Left lung (tissue), 14 donors: ENCODE measurements at places on chromosomes 3 and 15. TPM values are rescaled to one million over a fixed set of nuclear protein-coding genes. Genes with fewer than 3 reads are reported as not detected.

- DNase-seq = no peak
Measured at GRCh38 chr15:79027532-79028410, 62.8 kb downstream of the RASGRF1 start.

- DNase-seq = peak; percentile 32
Measured at GRCh38 chr3:125262161-125262560, 49.6 kb upstream of the SLC12A8 start.

- no peak for DNase-seq
Measured at GRCh38 chr3:144586382-144586781, 614.8 kb downstream of the DIPK2A start.

SLC24A5 gene
- 0.47 TPM for polyA plus RNA-seq

GRCh38 chr15:57038496-57038895 lies 120.1 kb downstream of the TCF12 start:
- DNase-seq = no peak

ARRDC4 gene
- polyA plus RNA-seq = 19.5 TPM

- no peak for DNase-seq
Measured at GRCh38 chr15:62469478-62469873, 304.4 kb upstream of the C2CD4B start.

MESP1 gene
- 0.37 TPM for polyA plus RNA-seq

GRCh38 chr15:66399276-66399675 lies 12.6 kb downstream of the MAP2K1 start:
- no peak for DNase-seq

NANOGP8 gene
- polyA plus RNA-seq = not detected

SERINC4 gene
- polyA plus RNA-seq = not detected

TICRR gene
- polyA plus RNA-seq = 11.0 TPM

DNA sequence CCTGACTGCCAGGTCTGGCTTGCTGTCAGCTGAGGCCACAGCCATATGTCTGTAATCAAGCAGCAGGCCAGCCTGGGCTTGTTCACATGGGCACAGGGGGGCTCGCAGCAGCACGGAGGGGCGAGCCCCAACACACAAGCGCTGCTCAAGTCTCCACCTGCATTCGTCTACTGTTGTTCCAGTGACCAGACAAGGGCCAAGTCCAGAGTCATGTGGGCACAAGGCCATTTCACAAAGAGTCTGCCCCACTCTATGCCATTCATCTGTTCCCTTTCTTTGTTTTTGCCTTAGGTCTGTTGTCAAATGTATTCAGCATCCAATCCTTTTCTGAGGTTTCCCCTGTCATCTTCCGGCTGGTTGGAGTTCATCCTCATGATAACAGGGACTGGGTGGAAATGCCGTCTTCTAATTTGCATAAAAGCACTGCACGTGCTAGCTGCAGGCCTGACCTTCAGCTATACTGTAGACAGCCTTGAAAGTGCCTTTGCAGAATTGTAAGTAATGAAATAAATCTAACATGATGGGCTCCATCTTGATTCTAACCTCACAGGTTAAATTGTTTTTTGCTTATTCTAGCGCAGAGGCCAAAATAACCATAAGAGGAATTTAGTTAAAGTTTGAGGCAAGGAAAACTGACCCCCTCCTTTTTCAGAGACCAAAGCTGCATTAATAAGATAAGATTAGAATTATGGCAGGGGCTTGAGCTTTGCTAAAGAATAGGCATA lies 28.6 kb upstream of the KBTBD12 start:
- no peak for DNase-seq

DNA sequence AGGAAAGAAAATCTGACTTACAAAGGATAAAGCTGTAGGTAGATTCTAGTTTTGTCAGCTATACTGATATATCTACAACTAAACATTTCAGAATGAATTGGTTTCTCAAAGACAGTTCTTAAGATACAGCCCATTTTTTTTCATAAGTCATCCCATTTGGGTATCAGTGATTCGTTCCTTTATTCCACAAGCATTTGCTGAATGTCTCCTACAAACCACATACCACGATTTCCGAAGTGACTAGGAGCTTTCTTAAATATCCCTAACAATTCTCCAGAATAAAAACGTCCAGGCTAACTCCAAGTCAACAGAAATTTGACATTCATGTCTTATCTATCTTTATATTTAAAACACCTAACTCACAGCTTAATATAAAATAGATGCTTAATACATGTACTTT lies 59.8 kb downstream of the TP53BP1 start:
- no peak for DNase-seq

GRCh38 chr3:150787741-150788370 lies 24.9 kb upstream of the SIAH2 start:
- peak; percentile 88 for DNase-seq

MFAP1 gene
- 48.5 TPM for polyA plus RNA-seq

DNA sequence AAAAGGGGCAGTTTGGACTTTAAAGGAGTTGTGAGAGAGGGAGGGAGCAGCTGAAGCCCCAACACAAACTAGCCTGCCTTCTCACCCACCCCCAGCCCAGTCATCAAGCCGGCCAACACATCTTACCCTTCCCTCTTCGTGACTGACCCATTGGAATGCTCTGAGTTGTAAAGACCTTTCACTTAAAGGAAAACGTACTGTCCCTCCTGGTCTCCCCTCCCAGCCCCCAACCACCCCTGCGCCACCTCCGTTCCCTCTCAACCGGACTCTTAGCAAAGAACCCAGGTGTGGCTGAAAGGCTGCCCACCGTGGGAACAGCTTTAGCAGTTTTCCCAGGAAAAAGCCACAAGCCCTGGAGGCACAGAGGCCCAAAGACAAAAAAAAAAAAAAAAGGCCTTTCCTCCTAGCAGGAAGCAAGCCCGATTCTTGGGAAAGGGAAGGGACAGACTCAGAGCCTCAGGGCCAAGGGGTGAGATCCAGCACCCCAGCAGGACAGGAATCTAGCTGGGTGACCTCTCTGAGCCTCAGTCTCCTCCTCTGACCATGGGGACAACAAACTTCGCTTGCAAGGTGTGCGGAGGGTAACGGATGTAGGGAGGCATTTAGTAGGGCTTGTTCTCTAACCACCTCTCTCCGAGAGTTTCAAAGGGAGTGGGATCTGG lies 2.4 kb downstream of the CYP11A1 start:
- DNase-seq = no peak

BCL2A1 gene
- polyA plus RNA-seq = 0.93 TPM

HIGD2B gene
- not detected for polyA plus RNA-seq

LRRN1 gene
- polyA plus RNA-seq = 26.9 TPM

GRCh38 chr15:62087671-62088352 lies 21.0 kb downstream of the C2CD4A start:
- no peak for DNase-seq

DNA sequence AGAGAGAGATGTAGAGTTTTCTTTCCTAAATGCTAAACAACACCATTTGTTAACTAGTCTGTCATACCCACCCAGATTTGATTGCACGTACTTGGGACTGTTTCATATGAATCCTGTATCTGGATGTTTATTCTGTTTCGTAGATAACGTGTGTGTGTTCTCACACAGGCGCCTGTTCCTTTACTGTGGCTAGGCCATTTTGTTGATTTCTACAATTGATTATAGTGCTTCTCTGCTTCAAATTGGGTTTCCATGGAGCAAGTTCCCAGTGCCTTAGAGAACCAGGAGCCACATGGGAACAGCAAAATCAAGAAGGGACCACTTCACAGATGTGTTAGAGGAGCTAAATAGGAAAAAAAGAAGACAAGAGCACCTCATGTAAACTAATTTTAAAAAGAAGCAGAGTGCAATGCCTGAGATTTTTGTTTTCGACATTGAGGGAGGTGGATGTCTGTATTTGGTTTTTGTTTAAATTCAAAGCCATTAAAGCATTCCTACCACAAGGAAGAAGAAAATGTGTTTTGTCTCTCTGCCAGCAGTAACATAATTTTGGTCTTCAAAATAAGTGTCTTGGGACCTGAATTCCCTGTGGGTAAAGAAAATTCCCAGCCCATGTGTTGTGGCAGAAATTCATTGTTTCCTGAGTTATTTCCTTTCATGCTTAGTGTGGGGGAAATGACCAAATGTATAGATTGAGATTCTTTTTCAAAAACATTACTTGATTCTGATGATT lies 424.0 kb upstream of the C2CD4B start:
- DNase-seq = no peak

- DNase-seq = no peak
Measured at GRCh38 chr3:158617982-158618875, 26.1 kb upstream of the GFM1 start.

REC114 gene
- polyA plus RNA-seq = 0.24 TPM

DNA sequence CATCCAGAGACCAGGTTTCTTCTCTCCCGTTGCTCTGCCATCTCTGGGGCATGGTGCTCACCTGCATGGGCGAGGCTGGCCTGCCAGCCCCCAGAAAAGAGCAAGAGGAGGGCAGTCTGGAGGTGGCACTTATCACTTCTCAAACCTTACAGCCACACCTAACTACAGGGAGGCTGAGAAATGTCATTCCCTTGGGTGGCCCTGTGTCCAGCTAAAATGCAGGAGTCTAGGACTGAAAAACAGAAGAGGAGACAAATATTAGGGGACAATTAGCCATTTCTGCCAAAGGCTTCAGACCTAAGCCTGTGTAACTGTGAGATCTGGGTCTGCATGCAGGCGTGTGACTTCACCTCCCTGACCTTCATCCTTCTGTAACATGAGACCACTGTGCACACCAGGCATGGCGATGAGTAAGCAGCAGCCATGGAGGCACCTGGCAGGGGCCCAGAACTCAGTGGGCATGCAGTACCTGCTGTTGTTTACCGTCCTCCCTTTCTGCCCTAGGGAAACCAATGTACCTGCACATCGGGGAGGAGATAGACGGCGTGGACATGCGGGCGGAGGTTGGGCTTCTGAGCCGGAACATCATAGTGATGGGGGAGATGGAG lies 83.4 kb downstream of the MESD start:
- no peak for DNase-seq

SEMA5B gene
- polyA plus RNA-seq = 7.6 TPM

MESP2 gene
- polyA plus RNA-seq = not detected

DNA sequence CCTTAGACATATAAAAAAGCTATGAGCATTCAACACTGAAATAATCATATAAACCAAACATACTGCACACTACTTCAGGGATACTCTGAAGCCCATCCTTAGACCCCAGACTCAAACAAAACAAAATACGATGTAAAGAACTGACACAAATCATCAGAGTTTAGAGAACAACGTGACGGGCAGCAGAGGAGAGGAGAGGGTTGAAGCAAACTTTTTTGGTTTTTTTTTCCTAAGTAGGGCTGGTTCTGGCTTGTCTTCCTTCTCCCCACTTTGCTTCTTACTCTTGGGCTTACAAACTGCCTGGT lies 34.7 kb downstream of the GAP43 start:
- no peak for DNase-seq

- DNase-seq = no peak
Measured at GRCh38 chr3:36372534-36372935, 7.8 kb upstream of the STAC start.

ERICH6 gene
- polyA plus RNA-seq = 1.7 TPM

DNA sequence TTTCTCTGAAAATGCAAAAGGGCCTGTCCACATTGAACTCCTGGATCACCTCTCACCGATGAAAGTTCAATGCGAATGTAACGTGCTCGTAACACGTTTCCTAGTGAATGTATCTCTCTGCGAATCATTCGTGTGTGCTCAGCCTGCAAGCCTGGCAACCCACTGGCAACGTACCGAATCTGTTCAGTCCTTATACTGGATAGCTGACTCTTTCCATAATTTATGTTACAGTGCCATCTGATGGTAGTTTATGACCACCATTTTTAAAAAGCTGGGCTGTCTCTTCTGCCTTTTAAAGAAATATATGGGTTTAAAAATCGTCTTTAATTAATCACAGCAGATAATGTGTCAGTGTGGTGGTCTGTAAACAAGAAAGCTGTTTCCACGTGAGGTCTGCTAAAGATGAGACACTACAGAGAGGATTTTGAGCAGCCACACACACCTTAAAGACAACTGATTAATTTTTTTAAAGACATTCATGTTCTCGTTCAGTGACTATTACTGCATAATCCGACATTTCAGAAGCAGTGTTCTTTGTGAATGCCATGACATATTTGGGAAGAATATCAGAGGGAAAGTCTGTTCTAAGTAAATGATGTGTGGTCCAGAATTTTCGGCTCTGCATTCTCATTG lies 69.4 kb upstream of the FOXP1 start:
- DNase-seq = peak; percentile 68
